ENCODE measurements at places on chromosomes 5 and 9.

- DNase-seq = no peak
Measured at GRCh38 chr5:143059355-143059754, 289.2 kb downstream of the ARHGAP26 start.

DNA sequence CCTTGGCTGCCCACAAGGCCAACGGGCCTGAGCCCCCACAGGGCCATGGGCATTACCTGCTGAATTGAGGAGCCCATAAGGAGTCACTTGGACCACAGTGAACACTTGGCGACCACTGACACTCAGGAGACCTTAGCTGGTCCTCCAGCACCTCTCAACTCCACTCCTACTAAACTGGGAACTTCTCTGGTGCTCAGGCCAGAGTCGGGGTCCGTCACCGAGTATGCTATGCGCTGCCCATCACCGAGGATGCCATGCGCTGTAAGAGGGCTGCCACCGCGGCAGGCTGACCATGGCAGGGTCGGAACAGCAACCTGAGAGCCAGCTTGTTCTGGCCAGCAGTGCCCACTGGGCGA, 600 bp upstream of the SQSTM1 start:
- DNase-seq = no peak

- DNase-seq = no peak
Measured at GRCh38 chr9:13963005-13963653, 350.8 kb downstream of the NFIB start.

DNA sequence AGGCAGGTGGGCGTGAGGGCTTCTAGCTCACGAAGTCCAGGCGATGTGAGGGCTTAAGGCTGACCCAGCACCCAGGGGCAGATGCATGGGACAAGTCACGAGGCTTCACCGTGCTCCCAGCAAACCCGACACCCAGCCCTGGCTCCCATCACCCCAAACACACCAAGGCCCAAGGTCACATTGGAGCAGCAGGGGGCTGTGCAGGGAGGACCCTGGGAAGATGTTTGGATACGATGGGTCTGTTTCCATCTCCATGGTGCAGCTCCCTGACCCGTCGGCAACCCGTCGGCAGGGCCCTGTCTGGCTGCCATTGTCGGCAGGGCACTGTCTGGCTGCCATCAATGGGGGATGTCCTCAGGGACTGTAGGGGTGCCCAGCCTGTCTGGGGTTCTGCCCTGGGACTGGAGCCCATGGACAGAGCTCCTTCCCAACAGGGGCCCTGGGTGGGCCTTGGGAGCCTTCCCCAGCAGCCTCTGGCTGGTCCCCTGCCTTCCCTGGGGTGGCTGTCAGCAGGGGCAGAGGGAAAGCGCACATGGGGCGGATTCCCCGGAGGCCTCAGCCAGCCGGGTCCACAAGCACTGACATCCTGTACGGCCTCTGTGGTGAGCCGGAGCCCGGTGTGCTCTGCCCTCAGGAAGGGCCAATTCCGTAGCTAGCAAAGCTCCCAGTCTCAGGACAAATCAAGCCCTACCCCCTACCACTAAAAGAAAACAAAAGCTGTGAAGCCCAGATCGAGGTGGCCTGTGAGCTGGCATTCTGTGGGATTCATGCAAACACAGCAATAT, 47.1 kb downstream of the NACC2 start:
- DNase-seq = no peak

GRCh38 chr5:167671176-167671575, 620.3 kb upstream of the WWC1 start:
- DNase-seq = no peak

DNA sequence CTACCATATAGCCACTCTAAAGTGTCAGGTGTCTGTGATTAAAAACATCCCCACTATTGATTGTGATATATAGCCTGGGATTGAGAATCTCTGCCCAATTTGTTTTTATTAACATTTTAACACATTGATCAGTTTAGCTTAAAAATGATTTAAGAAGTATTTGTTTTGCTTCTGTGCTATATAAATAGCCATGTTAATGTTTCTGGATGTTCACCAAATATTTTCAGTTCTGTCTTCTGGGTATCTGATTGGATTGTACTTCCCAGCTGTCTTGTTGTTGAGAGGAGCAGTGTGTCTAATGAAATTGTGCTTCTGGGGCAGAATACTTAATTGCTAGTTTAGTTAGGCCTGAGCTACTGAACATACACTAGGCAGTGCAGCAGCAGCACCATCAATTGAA, 126.6 kb upstream of the TUSC1 start:
- no peak for DNase-seq

DNA sequence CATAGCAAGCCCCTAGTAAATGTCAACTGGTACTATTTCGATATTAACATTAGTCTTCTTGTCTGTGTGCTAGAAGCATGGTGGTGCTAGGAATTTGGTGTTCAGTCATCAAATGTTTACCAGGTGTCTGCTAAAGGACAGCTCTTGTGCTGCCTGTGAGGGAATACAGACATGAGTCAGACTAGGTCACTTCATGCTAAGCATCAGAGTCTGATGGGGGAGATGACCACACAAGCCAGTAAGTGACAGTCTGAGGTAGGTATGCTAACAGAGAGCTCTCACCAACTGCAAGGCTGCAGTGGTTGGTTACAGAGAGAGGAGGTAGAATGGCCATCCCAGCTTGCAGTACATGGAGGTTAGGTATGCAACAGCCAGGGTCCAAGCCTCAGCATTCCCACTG, 320.9 kb downstream of the CDK5RAP2 start:
- DNase-seq = no peak

GRCh38 chr9:32875242-32875641, 91.9 kb downstream of the TMEM215 start:
- no peak for DNase-seq

DNA sequence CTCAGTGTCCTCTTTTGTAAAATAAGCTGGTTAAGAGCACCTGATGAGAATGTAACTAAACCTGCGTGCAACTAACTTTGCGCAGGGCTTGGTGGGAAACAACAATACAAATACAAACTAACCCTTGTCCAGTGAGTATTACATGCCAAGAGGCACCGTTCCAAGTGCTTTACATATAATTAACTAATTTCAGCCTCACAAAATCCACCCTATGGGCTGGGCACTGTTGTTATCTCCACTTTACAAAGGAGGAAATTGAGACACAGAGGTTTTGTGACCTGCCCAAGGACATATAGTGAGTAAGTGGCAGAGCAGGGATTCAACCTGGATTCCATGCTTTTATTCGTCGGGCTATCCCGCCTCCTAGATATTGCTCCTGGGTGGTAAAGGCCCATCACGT, 26.2 kb upstream of the TNIP1 start:
- no peak for DNase-seq

- DNase-seq = no peak
Measured at GRCh38 chr9:11206925-11207324, 594.1 kb upstream of the PTPRD start.

GRCh38 chr5:43874772-43875171, 271.8 kb downstream of the NNT start:
- DNase-seq = peak; percentile 38

DNA sequence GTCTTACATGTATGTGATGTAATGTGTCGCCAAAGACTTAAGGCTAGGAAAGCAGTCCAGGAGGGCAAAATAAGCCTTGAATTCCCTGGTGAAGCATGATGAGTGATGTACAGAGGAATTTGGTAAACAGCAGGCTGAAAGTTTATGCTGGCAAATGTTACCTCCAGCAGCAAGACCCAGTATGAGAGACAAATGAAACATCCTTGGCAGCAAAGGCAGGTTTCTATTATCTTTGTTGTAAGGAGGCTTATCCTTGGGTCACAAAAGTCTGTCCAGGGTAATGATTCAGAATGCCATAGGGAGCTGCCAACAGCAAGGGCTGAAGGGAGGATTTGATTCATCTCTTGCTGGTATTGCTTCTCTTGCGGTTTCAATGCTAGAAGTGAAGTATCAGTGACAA, 75.9 kb upstream of the HTR4 start:
- no peak for DNase-seq

DNA sequence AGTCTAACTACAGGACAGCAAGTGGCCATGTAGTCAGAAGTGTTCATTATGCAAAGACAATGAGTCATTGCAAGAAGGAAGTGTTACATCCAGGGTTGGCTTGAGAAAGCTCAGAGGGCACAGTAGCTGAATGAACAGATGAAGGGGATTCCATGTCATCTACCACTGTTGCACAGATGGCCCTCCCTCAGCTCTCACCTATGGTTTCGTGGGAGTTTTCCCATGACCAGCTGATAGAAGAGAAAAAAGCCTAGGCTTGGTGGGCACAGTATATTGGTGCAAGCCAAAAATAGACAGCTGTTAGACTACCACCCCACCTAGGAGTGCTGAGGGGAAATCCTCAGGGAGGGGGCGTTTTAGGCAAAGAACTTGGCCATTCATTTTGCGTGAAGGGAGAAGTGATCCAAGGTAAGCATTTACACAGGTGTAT, 217.0 kb downstream of the DMRT2 start:
- DNase-seq = no peak

DNA sequence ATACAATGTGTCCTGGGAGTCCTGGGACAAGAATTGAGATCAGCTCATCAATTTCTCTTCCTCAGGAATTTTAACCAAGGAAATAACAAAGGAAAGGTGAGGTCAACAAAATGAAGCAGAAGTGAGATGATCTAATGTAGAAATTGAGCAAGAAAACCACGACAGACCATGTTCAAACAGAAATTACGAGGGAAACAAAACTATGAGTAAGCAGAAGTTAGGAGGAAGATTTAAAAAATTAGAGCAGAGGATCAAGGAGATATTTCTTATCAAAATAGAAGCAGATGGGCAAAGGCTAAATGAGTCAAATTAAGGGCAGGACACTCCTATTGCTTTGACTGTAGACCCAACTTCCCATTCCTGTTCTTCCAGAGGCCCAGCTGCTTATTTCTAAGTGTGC, 97.4 kb downstream of the HINT1 start:
- DNase-seq = no peak

DNA sequence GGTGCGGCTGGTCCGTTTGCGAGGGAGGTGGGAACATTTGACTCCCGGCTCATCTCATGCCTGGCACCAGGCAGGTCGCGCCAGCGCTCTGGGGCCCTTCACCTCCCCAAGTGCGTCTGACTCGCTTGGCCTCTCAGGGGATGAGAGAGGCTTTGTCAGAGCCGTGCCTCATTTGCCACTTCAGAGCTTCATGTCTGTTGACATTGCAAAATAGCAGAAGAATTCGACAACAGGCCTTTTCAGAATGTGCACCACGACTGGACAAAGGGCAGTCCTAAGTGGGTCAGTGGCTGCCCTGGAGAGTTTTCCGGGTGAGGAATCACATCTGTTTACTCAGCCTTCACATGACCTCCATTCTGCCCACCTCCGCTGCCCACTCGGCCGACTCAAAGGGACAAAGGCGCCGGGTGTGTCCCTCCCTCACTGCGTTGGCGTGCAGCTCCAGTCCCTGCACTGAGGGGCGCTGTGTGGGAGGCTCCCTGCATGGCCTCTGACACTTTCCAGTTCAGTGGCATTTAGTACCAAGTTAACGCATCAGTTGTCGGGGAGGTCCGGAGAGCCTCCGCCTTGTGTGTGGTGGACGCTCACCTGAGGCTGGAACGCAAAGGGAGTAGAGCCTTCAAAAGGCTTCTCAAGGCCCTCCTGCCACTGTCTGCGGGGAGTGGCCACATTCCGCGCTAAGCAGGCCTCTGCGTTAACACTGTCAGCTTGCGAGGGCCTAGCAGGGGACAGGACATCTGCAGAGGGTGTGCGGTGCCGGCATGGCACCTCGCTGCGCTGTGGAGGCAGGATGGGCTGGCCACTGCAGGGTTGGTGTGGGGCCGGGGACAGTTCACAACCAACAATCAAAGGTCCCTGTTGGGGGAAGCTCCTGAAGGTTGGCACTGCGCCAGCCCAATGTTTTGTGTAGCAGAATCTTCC, 171.5 kb downstream of the NXNL2 start:
- DNase-seq = no peak

GRCh38 chr5:5558638-5559527, 136.4 kb downstream of the ICE1 start:
- no peak for DNase-seq

DNA sequence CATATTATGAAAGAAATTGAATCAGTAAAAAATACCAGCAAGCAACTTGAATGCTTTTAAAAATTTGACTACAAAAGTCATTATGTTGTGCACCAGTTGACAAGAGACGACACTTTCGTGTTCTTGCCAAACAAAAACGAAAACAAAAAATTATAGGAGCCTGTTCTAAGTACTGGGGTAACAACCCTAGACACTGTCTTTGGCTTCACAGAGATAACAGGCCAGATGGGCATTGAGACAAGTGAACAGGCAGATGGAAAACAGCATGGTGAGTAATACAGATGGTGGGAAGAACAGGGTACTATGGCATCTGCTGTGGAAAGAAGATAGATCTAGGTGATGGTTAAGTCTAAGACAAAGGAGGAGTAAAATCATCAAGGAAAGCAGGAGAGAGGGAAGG, 99.0 kb downstream of the CDH12 start:
- no peak for DNase-seq

GRCh38 chr9:131999692-132000551, 79.7 kb downstream of the MED27 start:
- DNase-seq = no peak

DNA sequence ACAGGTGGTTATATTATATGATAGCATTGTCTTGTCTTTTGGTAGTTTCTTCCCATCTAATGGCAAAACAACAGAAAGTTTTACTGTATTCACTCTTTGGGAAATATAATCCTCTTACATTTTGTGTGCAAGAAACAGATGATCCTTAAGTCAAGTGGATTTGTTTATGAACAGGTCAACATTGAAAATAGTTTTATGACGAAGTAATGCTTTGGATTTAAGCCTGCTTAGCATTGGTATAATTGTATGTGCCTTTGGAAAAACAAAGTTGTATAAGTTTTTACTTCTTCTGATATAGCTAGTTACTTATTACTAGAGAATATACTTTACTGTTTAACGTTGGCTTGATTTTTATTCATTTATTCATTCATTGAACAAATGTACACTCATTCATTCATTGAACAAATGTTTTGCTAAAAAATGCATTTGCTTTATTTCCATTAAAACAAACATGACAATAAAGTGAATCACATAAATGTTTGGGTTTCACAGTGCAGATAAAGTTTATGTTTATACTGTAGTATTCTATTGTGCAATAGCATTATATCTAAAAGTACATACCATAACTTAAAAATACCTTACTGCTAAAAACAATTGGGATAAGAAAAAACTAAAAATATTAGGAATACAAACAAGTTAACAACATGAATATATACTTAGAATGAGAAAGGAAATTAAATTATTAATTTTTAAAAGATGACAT, 12.3 kb downstream of the SGCD start:
- DNase-seq = no peak
